ENCODE measurements at places on chromosomes 5 and 9.

DNA sequence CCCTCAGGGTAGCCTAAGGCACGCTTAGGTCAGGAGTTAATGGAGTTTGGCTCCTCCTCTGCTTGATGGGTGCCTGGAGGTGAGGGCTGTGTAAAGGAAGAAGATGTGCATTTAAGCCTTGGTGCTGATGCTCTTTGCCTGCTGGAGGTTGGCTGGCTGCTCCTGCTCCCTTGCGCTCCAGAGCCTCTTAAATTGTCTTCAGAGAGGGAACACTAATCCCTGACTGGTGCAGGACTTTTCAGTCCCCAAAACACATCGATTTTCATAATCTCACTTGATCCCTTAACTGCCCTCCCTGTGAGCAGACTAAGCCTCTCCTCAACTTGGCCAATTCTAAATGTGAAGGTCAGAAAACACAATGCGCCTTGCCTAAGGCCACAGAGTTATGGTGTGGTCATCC is 16.2 kb upstream of the TCOF1 start:
- no peak for DNase-seq

DNA sequence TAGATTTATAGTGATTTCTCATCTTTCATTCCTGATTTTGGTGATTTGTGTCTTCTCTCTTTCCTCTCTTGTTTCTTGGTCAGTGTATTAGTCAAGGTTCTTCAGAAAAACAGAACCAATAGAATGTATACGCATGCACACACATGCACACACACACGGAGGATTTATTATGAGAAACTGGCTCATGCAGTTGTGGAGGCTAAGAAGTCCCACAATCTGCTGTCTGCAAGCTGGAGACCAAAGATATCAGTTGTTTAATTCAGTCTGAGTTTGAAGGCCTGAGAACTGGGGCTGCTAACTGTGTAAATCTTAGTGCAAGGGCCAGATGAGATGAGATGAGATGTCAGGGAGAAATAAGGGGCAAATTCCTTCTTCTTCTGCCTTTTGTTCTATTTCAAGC is 5.7 kb upstream of the RPS23 start:
- DNase-seq: no peak

DNA sequence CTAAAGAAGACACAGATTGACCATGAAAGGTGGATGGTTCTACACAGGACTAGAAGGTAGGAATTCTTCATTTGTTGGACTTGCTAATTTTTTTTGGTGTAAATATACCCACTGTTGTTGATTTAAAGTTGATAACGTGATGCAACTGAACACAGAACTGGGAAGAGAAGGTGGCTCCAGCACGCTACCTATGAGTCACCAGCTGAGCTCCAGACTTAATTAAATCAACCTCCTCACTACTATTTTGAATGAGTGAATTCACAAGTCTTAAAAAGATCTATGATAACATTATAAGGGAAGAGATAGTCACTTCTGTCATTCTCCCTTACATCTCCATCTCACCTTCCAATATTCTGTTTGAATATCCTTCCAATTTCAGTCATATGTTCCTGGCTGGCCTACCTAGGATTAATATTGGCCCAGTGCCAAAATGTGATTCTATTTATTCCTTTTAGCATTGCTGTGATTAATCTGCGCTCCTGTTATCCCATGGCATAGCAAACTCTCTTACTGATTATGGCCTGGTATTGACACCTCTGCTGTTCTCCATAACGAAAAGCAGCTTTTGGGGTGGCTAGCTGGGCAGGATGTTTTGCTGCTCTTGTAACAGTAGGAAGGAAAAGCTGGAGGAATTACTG is 135.9 kb upstream of the CCDC152 start:
- DNase-seq: no peak

DNA sequence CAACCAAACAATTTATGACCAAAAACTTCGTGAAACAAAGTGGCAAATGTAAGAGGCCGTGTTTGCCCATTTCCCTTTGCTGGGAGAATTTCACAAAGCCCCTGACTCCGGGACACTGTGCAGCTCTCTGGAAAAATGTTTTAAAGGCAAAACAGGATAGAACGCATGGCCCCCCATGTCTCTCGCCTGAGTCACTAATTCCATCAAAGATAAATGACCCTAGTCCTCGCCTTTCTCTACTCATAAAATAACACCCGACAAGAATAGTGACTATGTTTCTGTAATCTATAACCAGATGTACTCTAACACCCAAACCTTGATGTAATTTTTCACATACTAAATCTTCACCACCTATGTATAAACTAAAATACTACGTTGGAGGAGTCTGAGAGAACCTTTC is 55.7 kb upstream of the SAP30L start:
- no peak for DNase-seq

- no peak for DNase-seq
Observed at GRCh38 chr9:81239388-81239787, 450.0 kb downstream of the TLE1 start.

GRCh38 chr9:109354190-109354589 is 33.3 kb upstream of the EPB41L4B start:
- no peak for DNase-seq

DNA sequence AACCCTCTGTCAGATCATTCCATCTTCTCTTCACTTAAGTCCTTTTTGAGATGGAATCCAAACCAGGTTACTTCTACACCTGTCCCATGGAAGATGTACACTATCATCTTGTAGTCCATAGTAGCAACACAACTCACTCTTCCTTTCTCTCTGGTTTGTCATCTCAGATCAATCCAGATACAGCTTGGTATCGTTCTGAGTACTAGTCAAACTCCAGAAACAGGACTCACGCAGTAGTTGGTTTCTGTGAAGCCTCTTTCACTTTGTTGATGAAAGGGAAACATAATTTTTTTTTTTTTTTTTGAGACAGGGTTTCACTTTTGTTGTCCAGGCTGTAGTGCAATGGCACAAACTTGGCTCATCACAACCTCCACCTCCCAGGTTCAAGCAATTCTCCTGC is 484.0 kb downstream of the PRDM9 start:
- DNase-seq: no peak

DNA sequence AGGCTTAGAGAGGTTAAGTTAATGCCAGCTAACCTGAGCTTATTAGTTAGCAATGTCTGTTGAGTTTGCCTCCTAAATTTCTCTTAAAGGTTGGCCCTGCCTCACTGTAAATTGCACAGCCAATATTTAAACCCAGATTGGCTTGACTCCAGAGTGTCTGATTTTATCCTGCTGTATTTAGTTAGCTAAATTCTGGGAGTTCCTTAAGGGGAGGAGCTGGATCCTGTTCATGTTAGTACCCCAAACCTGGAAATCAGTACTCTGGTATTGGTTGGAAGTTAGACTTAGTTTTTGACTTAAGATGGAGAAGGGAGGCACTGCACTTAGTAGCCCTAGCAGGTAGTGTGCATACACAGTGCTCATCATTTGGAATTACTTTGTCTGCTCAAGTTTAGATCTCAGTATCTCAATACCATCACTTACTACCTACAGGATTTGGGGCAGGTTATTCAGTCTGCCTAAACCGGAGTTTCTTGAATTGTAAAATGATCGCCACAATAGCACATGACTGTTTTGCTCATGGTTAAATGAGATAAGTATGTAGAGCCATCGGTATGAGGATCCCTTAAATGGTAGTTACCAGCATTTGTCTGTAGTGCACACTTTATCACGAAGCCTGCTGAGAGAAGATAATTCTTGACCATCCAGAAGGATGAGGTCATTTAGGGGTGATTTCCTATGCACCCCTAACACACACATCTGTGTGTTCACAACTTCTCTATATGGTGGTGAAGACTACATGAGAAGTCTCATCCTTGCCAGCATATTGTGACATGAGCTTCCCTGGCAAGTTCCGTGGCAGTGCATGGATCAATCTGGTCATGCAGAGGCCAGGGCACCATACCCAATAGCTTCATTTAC is 264.8 kb upstream of the TRIM32 start:
- no peak for DNase-seq

GRCh38 chr5:158013939-158014338 is 155.0 kb upstream of the CLINT1 start:
- no peak for DNase-seq

DNA sequence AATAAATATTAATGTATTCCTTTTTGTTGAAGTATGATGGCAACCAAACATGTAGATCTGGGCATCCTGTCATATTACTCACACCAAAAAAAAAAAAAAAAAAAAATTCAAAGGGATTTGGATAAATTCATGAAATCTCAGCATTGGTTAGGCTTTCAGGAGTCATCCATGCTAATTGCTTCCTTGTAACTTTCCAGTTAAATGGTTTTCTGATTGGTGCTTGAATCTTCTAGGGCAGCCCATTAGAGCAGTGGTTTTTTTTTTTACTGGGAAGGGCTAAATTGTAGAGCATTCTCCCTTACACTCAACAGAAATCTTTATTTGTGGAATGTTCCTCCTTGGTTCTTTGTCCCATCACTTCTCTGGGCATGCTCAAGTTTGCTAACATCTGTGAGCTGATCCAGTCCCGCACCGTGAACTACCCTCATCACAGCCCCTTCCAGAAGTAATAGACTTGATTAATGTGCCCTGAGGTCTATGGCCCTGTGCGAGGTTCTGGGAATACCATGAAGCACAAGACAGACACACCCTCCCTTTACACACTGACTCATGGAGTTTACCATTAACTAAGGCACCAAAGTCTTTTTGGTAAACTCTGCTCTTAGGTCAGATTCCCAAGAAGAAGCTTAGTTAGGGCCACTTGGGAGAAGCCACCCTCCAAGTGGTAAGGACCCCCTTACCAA is 56.0 kb downstream of the RGS3 start:
- DNase-seq: no peak

GRCh38 chr9:27683181-27683580 is 109.9 kb upstream of the C9orf72 start:
- no peak for DNase-seq

DNA sequence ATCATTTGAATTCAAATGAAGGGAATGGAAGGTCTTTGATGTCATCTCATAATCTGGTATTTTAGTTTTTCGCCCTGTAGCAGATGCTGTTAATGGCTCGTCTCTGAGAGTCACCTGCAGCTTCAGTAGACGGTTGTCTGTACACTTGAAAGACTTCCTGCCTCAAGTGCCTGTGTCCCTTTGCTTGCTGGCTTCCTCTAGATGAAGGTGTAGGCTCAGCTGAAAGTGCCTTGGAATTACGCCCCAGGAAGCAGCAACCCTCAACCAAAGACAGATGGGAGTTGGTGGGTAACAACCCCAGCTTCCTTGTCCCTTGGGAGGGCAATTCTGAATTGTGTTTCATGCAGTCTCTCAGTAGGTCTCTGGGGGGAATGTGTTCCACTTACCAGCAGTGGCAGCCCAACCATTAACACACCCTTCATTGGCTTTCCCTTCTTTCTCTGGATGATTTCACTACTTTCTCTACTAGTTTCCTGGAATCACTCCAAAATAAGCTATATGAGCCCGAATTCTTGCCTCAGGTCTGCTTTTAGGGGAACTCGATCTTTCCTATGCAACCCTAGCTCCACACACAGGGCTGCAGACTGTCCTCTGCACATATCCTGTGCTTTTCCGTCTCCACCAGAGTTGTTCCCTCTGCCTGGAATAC is 395.6 kb downstream of the DMAC1 start:
- no peak for DNase-seq

DNA sequence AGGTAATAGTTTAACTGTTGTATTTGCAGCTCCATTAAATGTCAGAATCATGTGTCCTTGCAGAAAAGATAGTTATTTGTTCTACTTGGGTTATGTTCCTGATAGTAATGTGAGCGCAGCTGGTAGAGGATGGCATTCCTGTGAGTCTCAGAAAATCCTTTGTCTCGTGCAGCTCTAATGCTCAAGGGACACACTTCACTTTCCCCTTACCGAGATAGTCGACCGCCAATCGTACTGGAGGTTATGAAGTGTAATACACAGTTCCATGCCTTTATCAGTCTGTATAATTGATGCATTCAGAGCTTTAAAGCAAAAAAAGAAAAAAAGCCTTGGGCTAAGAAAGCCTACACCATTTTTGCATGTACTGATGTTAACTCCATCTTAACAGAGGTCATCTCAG is 60.2 kb upstream of the SRP19 start:
- no peak for DNase-seq

GRCh38 chr5:142874540-142874939 is 104.4 kb downstream of the ARHGAP26 start:
- no peak for DNase-seq

GRCh38 chr5:94691949-94692348 is 73.5 kb downstream of the SLF1 start:
- DNase-seq: no peak

- peak; percentile 33 for DNase-seq
Observed at GRCh38 chr5:38922199-38922598, 76.4 kb downstream of the OSMR start.

GRCh38 chr5:123813937-123814624 is 302.1 kb downstream of the CSNK1G3 start:
- no peak for DNase-seq

- DNase-seq: no peak
Observed at GRCh38 chr9:27276193-27277030, 20.5 kb downstream of the EQTN start.

DNA sequence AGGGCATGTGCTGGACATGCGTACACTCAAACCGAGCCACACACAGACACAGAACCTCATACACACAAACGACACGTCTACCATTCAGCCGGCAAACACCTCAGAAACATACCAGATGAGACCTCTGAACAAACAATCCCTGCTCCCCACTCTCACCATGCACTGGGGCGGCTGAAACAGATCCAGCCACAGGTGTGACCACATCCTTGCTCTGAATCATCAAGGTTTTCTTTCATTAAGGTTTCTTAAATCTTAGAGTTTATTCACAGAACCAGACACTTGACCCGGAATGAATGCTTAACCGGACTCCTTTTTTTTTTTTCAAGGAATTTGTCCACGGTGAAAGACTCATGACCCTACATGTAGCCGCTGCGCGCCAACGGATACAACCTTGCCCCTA is 26.2 kb downstream of the TERT start:
- no peak for DNase-seq

DNA sequence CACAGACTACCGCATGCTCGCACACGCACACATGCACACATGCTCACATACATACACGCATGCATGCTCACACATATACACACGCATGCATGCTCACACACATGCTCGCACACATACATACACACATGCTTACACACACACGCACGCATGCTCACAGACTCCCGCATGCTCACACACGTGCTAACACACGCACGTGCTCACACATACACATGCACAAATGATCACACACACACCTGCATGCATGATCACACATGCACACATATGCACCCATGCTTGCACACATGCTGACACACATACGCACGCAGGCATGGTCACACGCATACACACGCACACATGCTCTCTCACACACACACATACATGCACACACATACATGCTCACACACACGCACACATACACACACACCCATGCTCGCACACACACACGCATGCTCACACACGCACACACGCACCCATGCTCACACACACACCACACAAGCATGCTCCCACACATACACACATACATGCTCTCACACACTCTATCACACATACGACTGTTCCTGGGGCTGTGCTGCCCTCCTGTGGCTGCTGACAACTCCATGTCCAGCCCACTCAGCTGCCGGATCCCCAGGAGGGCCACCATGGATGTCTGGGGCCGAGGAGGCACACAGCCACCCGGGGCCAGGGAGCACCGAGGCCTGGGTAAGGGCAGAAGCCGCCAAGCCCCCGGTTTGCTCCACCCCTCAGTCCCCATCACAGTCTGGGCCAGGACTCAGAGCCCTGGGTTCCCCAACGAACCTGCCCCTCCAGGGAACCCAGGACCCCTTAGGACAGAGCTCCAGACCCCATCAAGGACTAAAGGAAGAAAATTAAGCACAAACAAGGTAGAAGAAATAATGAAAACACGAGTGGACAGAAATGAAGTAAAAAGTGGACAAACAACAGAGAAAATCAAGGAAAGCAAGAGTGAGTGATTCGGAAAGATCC is 31.4 kb upstream of the EGFL7 start:
- DNase-seq: peak; percentile 62
